ENCODE measurements at places on chromosomes 13 and 19.

DNA sequence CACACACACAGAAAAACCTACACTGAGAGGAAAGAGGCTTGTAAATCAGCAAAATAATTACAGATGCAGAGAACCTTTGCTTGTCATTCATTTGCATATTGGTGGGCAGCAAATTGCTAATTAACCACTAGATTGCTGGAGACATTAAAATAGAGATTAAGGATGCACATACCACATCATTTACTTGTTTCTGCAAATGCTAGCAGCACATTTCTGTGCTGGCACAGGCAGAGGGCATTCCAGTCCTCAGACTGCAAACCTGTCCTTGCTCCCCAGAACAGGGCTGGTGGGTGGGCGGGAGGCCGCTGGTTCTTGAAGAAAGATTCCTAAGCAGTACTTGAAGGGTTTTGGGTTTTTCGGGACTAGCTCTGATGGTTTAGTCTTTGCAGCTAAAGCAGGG lies 941 bp upstream of the SIAH3 start:
- no peak for DNase-seq

GRCh38 chr19:41527089-41527488 lies 48.9 kb upstream of the CEACAM21 start:
- no peak for DNase-seq

DNA sequence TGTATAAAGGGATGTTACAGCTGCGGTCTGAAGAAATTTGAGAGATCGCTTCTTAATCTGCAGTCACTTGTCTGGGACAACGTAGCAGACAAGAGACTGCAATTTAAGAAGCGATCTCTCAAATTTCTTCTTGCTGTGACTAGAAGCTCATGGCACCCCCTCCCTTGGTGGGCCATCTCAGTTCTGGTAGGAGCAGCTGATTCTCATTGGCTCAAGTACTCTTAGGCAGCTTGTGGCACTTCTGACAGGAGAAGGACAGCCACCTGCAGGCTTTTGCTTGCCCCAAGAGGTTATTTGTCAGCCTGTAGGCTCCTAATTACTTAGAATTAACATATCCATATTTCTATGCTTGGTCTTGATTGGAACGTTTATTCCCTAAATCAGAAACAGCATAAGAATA lies 503.0 kb downstream of the DCT start:
- DNase-seq = no peak

DNA sequence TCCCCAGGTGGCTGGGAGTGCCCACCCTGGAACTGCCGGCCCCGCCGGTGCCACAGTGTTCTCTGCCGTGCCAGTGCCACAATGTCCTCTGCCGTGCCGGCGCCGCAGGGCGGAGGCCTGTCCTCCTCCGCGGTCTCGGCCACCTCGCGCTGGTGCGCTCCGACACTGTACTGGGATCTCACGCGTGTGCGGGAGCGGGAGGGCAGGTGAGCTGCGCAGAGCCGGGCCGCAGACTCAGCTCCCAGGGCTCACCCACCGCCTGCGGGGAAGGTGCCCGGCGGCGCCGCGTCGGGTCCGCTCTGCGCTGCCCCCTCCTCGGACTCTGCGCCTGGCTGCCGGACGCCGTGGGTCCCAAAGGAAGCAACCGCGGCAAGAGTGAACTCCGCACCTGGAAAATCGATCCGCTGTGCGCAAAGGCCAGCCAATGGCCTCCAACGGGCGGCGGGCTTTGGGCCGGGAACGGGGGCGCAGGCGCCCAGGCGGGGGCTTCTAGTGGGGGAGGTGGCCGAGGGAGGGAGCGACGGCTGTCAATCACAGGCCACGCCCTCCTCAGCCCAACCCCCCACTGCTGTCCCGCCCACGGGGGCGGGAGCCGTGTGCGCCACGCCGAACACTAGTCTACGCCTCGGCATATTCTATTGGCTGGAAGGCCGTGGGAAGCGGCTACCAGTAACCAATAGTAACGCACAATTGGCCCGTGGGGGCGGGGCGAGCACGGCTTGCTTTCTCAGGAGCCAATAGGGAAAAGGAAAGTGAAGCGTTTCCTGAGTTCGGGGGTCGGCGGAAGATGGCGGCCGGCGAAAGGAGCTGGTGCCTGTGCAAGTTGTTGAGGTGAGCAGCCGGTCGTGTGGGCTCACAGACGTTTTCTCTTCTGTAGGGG lies at the start of gene ALG11:
ALG11 (plus strand) TSS at position 767 of the 880 bp plus-strand sequence; CDS start at position 788, 21 bp downstream.
- peak; percentile 100 for DNase-seq

Data from activated T-cell treated with anti-CD3 and anti-CD28 coated beads for 1 hour (primary cell).